Activated CD4-positive, alpha-beta T cell treated with anti-CD3 and anti-CD28 coated beads for 4 hours (primary cell): ENCODE measurements at places on chromosomes 1 and 21.

- no peak for DNase-seq
Measured at GRCh38 chr1:167496797-167497619, 21.3 kb downstream of the CD247 start.

GRCh38 chr1:24896596-24897262, 33.3 kb downstream of the RUNX3 start:
- no peak for DNase-seq

DNA sequence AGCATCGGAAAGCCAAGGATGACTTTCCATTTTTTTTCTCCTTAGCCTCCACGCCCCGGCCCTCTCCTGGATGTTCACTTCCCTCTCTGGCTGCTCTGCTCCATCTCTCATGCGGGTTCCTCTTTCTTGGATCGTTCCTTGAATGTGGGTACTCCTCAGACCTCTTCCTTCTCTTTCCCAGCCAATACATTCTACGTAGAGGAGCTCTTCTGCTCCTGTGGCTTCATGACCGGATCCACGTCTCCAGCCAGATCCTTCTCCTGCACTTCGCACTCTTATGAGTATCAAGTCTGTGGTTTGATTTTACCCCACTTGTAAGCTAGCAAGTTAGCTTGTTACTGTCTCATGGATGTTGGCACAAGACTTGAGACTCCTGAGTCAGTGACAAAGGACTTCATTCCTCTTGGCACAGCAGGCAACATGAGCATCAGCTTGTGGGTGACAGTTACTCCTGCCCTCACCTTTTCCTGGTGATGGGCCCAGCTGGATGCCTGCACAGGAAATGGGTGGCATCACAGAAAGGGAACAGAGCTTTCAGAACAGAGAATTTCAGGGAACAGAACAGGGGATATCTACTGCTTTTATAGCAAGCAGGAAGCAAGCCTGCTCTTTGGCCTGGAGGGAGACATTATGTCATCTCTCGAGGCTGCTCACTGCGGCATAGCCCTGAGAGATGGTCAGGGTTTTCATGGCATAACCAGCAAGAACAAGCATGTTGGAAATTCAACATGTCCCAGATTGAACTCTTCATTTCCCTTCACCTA, 100.1 kb upstream of the KIF26B start:
- DNase-seq: no peak

- DNase-seq: no peak
Measured at GRCh38 chr1:238401144-238401543, 510.4 kb upstream of the ZP4 start.

GRCh38 chr1:110829955-110830553, 42.9 kb upstream of the CD53 start:
- DNase-seq: peak; percentile 48

DNA sequence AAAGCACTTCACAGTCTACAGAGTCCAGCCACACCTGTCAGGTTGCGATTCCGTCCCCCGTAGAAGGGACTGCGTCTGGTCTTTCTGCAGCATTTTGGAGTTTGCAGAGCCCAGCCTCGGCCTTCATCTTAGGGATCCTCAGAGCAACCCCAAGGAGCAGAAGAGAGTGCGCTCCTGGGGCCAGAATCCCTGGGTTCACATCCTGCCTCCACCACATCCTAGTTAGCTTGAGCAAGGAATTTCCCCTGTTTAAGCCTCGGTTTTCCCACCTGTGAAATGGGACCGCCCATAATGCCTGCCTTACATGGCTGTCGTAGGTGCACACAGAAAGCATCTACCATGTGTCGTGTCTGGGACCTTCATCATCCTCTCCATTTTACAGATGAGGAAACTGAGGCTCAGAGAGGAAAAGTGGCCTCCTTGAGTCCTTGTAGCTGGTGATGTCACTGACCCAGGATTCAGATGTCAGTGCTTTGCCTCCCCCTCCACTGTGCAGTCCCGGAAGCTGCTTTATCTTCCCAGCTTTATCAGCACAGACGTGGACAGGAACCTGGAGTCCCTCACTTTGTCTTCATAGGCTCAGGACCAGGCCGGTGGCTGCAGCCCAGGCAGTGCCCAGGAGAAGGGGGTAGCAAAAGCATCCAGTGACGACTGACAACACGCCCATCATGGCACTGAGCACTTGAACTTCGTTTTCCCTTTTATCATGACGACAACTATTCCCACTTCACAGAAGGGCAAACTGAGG, 438.5 kb downstream of the MATN1 start:
- no peak for DNase-seq

DNA sequence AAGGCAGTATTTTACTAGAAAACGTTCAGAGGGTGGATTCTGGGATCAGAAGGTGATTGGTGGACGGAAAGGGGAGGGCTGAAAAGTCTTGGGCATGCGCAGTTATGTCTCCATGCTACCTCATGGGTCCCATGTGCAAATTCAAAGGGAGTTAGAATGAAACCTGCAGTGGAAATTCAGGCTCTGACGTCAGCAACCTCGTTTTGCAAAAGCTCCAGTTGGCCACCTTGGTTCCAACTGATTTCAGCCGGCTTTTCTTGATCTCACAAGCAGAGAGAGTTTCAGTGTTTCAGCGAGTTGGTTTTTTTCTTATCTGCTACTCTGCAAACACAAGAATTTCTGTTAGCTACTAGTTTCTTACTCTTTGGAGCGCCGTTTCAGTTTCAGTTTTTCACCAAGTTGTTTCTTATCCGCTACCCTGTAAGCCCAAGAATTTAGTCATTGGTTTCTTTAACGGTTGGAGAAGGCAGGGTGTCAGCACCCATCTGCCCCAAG, 69.8 kb upstream of the PGBD5 start:
- DNase-seq: no peak

DNA sequence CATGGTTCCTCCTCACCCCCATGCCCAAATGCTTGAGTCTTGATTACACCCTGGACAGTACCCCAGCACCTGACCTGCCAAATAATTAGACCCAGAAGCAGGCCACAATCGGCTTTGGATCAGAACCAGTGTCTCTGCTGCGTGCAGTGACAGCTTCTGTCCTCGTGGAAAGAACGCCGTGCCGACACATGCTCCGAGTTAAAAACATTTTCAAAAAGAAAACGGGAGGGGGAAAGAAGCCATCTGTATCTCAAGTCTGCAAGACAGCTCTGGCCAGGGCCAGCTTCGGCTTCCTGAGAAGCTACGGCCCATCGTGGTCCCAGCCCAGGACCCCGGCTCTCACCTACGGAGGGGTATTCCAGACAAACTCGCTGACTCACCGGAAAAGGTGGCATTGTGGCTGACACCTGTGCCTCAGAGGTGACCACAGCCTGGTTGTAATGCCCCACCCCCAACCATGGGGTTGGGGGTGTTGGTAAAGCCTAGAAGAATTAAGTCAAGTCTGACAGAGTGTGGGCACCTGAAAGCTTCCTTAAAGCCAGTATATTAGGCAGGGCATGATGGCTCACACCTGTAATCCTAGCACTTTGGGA, 25.8 kb downstream of the SSBP3 start:
- DNase-seq: no peak

- no peak for DNase-seq
Measured at GRCh38 chr1:19369396-19370090, 57.4 kb downstream of the SLC66A1 start.

GRCh38 chr1:25243907-25244306, 3.3 kb downstream of the RSRP1 start:
- DNase-seq: no peak

GRCh38 chr1:212107481-212107880, 71.9 kb downstream of the DTL start:
- no peak for DNase-seq

GRCh38 chr1:116403496-116404136, 30.6 kb downstream of the ATP1A1 start:
- no peak for DNase-seq

- DNase-seq: no peak
Measured at GRCh38 chr1:221788466-221788865, 46.6 kb upstream of the DUSP10 start.

GRCh38 chr1:107653765-107654164, 311.2 kb downstream of the VAV3 start:
- DNase-seq: no peak

DNA sequence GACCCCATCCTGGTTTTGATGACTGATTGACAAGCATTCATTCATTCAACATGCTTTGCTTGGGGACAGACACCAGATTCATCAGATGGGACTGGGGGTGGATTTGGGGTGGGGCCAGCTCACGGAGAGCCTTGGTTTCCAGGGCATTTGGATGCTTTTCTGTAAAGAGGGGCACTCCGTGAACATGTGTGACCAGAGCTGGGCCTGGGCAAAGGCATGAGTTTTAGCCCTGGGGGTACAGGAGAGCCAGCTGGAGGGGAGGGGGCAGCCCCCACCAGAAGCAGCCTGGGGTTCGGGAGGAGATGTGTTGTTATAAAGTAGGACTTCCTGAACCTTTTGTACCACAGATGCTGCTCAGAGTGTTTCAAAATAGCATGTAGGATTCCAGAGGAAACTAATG, 99.7 kb downstream of the RIPK4 start:
- no peak for DNase-seq

DNA sequence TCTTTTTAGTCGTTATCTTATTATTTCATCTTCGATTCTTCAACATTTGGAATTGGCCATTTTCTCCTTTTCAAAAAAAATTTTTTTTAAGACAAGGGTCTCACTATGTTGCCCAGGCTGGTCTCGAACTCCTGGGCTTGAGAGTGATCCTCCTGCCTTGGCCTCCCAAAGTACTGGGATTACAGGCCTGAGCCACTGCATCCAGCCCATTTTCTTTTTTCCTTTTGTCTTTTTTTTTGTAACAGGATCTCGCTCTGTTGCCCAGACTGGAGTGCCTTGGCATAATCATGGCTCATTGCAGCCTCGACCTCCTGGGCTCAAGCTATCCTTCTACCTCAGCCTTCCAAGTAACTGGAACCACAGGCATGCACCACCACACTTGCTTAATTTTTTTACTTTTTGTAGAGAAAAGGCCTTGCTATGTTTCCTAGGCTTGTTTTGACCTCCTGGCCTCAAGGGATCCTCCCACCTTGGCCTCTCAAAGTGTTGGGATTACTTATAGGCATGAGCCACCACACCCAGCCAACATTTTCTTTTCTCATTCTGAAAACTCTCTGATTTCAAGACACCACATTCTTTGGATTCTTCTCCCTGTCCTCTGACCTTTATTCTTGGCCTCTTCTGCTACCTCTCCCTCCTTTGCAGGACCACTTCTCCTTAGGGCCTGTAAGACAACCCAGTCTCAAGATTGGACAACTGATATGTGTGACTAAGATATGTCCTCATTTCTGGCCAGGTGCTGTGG, 6.0 kb upstream of the MAP1LC3C start:
- DNase-seq: no peak

DNA sequence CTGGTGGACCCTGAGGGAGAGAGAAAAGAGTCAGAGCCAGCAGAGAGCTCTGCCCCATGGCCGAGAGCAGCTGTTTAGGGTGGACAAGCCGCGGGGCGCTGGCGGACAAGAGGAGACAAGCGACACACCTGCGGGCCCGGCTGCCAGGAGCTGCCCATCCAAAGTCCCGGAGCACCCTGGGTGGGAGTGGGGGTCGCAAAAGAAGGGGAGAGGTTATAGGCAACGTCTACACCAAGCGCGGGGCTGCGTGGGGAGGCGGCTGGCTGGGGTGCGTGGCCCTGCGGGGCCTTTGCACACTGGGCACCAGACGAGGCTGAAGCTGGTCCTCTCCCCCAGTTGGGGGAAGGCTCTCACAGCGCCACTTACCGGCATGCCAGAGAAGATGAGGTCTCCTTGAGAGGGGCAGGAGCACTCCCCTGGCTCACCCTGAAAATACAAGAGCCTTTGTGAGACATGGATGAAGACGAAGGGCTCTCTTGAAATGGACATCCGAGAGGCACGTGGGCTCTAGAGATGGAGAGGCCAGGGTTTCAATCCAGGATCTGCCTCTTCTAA, 24.1 kb downstream of the COL16A1 start:
- no peak for DNase-seq

DNA sequence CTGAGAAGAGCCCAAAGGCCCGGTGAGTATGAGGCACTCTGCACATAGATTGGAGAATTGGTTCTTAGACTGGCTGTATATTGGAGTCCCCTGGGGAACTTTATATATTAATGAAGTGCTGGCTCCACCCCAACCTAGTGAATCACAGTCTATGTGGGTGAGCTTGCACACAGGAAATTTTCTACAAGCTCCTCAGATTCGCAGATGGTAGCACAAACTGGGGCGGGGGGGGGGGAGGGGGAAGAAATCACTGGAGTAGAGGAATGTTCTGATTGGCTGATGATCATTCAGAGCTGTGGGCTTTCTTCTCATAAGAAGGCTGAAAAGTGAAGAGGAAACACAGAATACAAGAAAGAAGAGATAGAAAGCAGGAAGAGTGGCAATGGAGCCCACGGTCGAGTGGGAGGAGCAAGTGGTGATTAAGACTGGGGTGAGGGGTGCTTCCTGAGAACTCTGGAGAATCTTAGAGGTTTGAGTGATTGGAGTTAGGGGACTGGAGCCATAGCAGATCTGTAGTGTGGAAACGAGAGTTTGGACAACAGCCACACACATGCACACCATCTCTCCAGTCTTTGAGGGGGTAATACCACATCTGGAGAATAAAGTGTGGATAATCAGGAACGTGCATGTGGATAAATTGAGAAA, 465.9 kb upstream of the DAB1 start:
- no peak for DNase-seq

- no peak for DNase-seq
Measured at GRCh38 chr1:187943606-187944403, 1115.1 kb downstream of the PLA2G4A start.

- DNase-seq: no peak
Measured at GRCh38 chr1:29760067-29760564, 523.8 kb downstream of the PTPRU start.

DNA sequence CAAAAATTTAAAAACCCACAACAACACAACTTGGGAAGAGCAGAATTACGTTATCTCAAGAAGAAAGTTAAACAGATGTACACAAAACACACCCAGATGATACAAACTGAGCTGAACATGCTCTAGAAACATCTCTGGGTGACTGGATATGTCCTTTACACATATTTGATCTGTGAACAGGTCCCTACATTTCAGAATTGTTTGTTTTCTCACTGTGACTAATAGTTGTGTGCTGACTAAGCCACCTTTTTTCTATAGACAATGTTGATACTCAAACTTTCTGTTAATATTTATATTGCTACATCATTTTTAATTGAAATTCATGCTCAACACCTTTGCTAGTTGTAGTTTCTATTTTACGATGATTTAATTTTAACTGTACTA, 1.0 kb upstream of the F11R start:
- no peak for DNase-seq

DNA sequence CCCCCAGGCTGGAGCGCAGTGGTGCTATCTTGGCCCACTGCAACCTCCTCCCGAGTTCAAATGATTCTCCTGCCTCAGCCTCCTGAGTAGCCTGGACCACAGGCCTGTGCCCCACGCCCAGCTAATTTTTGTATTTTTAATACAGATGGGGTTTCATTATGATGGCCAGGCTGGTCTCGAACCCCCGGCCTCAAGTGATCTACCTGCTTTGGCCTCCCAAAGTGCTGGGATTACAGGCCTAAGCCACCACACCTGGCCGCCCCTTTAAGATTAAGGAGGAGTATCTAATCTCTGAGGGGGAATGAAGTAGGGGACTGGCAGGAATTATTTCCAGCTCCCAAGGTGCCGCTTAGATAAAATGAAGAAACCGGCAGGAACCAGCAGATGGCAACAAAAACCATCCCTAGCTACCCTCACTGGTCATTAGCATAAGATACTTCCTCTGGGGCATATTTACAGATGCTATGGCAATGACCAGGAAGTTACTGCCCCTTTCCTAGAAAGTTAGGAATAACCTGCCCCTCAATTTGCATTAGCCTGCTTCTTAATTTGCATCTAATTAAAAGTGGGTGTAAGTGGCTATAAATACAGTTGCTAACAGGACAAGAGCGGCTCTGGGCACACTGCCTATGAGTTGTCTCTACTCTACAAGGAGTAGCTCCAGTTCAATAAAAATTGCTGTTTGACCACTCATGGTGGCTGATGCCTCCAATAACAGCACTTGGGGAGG, 7.1 kb upstream of the NSUN4 start:
- no peak for DNase-seq

GRCh38 chr1:1986451-1987141, 17.0 kb downstream of the CFAP74 start:
- DNase-seq: no peak
